NCI-H748 treated with DMSO at 0.1 percent for 48 hours (cell line): ENCODE measurements at places on chromosomes 13 and 19.

DNA sequence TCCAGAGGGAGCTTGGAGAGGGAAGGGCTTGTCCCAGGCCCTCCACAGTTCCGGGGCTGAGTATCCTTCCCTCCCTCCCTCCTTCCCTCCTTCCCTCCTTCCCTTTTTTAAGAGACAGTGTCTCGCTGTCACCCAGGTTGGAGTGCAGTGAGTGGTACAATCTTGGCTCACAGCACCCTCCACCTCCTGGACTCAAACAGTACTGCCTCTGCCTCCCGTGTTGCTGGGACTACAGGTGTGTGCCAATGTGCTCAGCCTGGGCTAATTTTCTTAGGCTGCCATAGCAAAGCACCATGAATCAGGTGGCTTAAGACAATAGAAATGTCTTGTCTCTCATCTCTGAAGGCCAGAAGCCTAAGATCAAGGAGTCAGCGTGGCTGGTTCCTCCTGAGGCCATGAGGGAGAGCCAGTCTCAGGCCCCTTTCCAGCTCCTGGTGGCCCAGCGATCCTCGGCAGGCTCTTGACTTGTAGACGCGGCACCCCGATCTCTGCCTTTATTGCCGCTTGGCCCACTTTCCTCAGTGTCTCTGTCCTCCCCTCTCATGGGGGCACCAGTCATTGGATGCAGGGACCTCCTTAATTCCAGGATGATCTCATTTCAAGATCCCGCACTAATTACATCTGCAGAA is 47.5 kb downstream of the CRTC1 start:
- DNase-seq = no peak

DNA sequence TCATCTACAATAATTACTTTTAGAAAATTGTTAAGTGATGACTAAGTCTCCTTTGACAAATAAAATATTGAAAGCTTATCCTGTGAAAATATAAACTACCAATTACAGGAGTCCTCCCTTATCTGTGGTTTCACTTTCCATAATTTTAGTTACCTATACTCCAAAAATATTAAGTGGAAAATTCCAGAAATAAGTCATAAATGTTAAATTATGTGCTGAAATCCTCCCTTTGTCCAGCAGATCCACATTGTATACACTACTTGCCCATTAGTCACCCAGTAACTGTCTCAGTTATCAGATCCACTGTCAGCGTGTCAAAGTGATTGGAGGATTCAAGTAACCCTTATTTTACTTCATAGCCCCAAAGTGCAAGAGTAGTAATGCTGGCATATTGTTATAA is 98.1 kb downstream of the SERP2 start:
- DNase-seq = no peak

DNA sequence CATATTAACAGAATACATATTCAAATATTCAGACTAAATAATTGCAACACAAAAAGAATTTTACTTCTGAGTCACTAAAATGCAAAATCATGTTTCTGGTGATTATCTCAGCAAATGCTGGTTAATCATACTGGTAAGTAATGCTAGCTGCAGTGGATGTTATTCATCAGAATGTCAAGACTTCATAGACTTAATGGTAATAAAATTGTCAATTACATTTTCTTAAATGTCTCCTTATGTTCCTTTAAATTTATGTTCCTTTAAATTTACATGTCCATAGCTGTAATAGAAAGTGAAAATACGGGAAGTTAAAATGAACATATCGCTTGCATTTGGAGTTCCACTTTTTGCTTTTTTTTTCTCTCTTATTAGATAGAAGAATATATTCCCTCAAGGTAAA is 853.0 kb downstream of the SLITRK6 start:
- DNase-seq = no peak

DNA sequence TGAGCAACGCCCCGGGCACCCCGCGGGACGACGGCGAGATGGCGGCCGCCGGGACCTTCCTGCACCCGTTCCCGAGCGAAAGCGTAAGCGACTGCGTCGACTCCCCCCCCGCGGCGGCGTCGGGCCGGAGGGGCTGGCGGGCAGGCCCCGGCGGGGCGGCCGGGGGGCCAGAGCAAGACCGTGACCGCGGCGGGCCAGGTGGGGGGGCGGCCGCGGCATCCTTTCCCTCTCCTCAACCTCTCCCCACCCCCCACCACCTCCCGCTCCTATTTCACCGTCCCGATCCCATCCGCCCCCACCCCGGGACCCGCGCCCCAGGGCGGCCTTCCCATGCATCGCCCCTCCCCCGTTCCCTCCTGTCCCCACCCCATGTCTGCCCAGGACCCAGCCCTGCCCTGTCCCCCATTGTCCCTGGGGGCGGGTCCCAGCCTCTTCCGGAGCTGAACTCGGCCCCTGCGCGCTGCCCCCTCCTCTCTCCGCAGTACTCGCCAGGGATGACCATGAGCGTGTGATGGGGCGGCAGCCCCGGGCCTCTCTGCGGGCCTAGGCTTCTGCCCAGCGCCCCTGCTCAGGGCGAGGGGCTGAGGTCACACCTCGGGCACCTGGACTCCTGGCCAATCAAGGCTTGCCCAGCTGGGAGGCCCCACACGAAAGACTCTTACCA is 4.1 kb downstream of the ISYNA1 start:
- no peak for DNase-seq

DNA sequence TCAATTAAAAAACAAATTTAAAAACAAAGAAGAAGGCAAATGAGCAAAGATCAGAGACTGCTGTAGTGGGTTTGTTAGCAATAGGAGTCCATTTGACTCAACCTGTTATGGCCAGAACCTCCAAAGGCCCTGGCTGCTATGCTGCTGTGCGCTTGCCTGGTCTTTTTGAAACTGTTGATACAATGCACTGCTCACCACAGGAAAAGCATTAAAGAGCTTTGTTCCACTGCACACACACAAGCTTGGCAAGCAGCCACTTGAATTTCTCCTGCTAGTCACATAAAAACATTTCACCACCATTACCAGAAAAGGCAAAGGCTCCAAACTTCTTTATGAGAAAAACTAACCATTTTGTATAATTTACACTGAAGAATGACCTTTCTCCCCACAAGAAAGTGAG is 132.2 kb downstream of the FREM2 start:
- DNase-seq = peak; percentile 76

- DNase-seq = no peak
Observed at GRCh38 chr13:90233933-90234672, 1113.4 kb upstream of the MIR17HG start.

DNA sequence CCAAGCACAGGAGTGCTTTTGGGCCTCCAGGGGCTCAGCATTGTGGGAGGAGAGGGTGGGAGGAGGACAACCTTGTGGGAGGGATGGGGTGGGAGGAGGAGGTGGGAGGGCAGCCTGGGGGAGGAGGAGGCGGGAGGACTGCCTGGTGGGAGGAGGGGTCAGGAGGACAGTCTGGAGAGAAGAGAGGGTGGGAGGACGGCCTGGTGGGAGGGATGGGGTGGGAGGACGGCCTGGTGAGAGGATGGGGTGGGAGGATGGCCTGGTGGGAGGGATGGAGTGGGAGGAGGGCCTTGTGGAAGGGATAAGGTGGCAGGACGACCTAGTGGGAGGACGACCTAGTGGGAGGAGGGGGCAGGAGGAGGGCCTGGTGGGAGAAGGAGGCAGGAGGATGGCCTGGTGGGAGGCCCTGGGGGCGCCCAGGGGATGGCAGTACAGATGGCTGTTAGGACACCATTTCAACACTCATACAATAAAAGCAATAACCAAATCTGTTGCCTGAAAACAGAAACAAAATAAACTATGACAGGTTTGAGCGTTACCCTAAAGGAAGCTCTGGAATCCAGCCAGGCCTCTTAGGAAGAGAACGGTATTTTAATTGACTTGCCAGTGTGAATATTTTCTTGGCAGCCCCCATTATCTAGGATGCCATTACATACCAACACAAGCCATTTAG is 63.7 kb downstream of the CRYL1 start:
- no peak for DNase-seq

- DNase-seq = peak; percentile 23
Observed at GRCh38 chr13:112587212-112587763, 665 bp downstream of the TUBGCP3 start.

DNA sequence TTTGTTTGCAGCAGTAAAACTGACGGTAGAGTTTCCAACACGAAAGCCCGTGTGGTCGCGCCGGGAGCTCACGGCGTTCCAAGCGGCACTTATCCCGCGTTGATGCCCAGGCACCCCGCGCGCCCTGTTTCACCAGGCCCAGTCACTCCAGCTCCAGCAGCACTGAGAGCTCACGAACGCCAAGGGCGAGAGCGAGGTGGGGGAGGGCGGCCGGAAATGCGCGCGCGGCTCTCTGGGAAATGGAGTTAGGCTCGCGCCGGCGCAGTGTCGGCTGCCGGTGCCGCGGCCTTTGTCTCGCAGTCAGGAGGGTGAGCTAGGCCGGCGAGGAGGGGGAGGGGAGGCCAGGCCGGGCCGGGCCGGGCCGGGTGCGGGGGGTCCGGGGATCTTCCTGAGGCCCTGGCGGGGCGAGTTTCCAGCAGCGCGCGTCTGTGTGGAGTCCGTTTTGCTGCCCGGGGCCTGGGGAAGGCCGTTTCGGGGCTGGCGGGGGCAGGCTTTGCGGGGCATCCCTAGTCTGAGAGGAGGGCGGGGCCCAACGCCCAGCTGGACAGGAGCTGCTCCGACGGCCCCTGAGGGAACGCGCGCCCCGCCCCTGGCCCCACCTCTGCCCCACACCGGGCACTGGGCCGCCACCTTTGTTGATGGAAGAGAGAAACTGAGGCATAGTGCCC is at the start of gene ZNF135:
Gene ZNF135, plus strand, starts transcription at position 280 of the 668 bp plus-strand sequence. CDS start 721 bp downstream, outside the sequence.
- DNase-seq = peak; percentile 92

DNA sequence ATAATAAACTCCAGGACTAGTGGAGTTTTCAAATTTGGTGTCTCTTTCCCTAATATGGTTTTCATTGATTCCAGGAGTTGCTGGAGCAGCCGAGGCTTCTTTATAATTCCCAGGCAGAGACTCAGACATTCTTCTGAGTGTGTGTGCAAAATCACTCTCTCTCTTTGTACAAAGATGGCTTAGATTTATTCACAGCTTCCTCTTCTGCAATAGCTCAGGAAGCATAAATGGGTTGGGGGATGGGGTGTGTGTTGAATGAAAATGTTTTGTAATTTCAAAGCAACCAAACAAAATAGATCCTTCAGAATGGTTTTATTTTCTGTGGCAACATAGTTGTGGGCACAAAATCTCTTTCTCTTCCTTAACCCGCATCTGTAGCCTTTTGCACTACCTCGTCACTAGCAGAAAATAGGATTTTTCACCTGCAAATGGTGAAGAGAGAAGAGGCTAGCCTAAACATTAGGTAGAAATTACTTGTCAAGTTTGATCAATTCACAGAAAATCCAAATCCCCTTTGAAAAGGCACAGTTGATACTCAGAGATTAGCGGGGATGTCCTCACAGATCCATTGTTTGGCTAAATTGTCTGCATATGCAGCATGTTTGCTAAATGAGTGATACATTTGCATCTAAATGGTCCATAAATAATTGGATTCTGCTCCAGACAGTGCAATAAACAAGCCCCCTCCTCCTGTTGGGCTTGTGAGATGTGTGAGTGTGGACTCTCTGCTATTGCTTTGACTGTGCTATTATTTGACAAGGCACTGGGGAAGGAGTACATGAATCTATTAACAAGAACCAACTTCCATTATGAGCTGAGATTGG is 66.7 kb downstream of the CBY2 start:
- no peak for DNase-seq

DNA sequence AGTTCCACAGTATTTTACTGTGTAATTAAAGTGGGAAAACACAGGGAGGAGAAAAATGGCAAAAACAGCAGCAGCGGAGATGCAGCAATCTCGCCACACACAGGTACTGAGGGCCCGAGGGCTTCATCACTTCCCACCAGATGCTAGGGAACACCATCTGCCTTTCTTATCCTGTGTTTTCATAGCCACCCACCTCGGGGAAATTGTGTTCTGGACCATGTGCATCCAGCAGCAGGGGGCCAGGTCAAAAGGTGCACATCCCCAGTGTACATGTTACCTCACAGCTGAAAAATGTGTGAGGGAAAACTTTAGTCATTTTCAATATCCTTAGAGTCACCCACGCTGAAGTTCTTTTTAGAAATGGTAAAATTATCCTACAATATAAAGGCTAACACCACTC is 30.2 kb downstream of the PDCD5 start:
- DNase-seq = no peak

GRCh38 chr13:42654722-42655121 is 80.8 kb downstream of the TNFSF11 start:
- DNase-seq = no peak

DNA sequence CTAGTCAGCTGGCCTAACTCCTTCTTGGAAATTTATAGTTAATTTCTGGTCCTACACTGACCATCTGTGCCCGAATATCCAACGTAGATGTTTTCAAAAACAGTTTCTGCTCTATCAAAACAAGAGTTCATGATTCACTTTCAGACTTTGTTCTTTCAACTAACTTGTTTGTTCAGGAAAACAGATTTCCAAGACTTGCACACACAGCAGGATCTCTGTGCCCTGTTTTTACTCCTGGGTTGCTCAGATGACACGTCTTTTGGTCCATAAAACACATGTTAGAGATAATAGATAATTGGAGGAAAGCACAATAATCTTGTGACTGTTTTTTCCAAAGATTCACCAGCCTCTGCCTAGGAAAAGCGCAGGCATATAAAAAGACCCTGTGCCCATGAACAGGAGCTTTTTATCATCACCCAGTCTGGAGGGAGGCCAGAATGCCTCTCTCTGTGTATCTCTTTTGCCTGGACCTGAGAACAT is 218.0 kb downstream of the IRS2 start:
- DNase-seq = no peak

DNA sequence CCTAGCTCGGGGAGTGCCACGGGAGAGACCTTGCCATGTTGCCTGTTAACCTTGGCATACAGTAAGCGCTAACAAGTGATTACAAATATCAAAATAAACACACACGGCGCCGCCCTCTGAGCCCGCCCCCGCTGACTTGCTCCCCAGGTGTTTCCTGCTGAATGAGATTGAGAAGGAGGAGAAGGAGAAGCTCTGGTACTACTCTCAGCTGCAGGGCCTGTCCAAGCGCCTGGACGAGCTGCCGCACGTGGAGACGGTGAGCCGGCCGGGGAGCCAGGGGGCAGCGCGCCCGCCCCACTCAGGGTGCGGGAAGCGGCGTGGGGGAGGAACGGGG is 5.0 kb downstream of the APC2 start:
- no peak for DNase-seq

DNA sequence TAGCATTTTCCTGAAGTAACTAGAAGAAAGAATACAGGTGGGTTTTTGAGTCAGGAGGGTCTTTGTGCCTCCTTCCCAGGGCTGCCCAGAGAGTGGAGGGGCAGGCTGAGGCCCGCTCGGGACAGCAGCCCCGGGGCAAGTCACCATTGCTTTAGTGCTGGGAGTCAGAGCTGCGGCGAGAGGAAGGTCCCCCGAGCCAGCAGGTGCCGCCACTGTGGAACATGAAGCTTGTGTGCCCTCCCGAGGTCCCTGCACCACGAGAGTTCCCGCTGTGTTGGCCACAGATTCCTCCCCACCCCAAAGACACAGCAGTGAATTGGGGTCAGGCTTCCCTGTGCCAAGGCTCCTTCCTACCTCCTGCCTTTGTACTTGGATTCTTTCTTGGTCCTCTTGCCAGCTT is 50.9 kb upstream of the TEX29 start:
- DNase-seq = no peak

- no peak for DNase-seq
Observed at GRCh38 chr19:34188408-34188807, 16.1 kb downstream of the LSM14A start.

GRCh38 chr13:85216576-85216975 is 582.6 kb downstream of the SLITRK6 start:
- DNase-seq = no peak

- DNase-seq = no peak
Observed at GRCh38 chr13:69856331-69856730, 251.3 kb upstream of the ATXN8OS start.

- DNase-seq = no peak
Observed at GRCh38 chr19:51027873-51028272, 1.5 kb upstream of the KLK11 start.

GRCh38 chr19:30744741-30745475 is 372.7 kb downstream of the ZNF536 start:
- no peak for DNase-seq

- DNase-seq = no peak
Observed at GRCh38 chr19:20162821-20163220, 4.2 kb upstream of the ZNF486 start.
